ENCODE measurements at places on chromosomes 7 and 10.

- DNase-seq, result no peak
Observed at GRCh38 chr7:134016223-134016941, 110.8 kb upstream of the LRGUK start.

DNA sequence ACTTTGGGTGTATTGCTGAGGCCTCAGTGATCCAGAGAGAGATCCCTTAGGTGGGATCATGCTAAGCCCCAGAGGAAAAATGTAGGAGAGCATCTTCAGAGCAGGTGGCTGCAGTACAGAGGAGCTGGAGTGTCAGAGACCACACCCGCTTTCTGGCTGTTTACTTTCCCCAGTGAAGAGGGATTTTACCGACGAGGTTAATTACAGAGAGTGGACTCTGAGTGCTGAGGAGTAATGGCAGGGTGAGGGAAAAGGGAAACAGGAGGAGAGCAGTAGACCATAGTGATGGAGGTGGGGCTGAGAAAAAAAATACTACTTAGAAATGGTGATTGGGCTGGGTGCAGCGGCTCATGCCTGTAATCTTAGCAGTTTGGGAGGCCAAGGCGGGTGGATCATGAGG is 43.3 kb upstream of the HBP1 start:
- no peak for DNase-seq

GRCh38 chr7:16400893-16401275 is 20.5 kb downstream of the CRPPA start:
- DNase-seq, result no peak

- no peak for DNase-seq
Observed at GRCh38 chr7:102286237-102287110, at the start of gene SH2B2. SH2B2 (plus strand) TSS chr7:102286868; CDS start chr7:102300551, 13,683 bp downstream.

DNA sequence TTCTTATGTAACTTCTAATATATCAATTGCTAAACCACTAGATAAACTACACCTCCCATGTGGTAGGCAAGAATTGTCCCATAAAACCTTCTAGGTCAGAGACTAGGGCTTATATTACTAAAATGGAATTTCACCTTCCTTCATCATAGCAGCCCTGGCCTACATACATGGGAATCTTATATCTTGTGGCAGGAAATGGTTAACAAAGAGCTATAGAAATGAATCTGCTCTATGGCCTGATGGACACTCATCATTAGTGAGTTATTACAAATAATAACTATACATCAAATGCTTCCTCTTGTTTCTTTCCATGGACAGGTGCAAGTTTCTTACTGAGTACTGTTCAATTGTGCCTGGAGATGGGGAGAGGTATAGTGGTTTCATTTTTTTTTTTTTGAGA is 62.3 kb upstream of the PDLIM1 start:
- DNase-seq, result no peak

DNA sequence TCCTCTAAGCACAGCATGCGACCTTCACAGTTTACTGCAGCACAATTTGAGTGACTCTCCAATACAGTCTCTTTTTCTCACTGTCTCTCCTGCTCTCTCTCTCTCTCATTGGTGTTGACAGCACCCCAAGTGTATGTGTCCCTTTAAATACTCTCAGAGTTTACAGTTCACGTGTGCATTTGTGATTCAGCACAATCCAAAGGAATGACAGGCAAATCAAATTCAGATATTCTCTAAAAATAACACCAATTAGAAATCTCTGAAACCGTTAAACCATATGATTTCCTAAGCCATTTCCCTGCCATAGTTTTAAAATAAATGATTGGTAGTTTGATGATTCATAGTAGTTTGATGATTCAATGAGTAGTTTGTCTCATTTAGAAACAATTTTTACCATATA is 104.0 kb upstream of the GAD2 start:
- DNase-seq, result no peak

DNA sequence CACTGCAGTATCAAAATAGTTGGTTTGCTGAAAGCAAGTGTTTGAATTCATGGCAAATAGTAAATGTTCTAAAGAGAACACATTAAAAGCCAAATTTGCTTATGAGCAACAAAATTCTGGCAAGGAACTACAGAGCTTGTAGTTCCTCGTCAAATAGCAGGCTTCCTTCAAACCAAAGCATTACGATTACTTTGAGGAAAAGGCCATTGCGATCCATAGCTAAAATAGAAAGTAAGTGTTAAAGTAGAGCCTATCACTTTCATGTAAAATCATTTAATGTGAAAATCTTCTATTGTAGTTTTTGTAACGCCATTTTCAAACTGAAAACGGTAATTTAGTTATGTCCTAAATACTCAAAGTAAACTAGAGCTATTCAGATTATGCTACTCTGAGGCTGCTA is 20.1 kb downstream of the CACNA2D1 start:
- no peak for DNase-seq

DNA sequence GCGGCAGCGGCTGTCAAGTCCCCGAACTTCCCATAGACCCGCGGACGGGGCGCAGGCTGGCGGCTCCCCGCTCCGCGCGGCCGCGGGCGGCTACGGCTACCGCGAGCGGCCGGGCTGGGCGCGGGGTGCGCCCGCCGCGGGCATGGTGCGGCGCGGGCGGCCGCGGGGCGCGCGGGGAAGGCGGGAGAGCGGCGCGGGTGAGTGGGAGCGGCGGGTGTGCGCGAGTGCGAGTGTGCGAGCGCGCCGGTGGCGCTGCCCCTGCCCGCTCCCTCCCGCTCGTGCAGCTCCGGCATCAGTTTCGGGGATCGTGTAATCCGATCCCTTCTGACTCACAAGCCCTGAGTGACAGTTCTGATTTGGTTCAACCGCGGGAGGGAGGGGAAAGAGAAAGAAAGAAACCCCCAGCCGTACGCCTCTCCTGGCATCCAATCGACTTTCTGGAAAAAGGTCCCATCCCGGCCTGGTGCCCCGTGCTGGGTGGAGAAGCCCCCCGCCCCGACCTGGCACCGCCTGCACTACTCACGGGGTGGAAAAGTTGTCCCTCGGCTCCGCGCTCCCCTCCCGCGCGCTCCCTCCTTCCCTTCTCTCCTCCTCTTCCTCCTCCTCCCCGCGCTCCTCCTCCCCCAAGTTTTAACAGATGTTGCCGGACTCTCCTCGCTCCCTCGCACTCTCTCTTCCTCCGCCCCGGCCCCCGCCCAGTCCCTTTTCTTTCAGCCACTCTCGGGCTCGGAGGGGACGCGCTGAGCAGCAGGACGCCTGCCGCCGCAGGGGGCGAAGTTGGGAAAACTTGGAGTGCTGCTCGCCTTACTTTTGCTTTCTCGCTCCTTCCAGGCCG is at the start of gene GLI3:
Gene GLI3, minus strand, starts transcription at position 234 of the 835 bp plus-strand sequence. CDS start 13,956 bp downstream, outside the sequence.
- no peak for DNase-seq

GRCh38 chr10:23912884-23913404 is 296.0 kb upstream of the KIAA1217 start:
- no peak for DNase-seq

DNA sequence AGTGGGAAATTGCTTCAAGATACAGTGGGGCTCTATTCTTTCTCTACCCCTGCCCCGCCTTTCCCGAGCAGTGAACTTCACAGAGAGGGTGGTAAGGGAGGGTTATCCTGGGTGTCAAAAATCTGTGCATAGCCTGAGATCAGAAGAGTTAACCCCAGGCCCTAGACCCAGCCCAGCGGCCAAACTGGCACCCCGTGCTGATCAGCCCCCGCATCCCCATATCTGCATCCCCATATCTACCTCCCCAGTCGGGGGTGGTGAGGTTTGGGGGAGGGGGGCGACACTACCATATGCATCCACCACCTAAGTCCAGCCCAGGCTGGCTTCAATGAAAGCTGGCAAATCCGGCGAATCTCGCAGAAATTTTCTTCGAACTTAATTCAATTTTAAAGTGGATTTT is 7.0 kb upstream of the DLX6 start:
- no peak for DNase-seq

GRCh38 chr10:42997849-42998165 is 79.1 kb upstream of the RET start:
- DNase-seq, result no peak

- no peak for DNase-seq
Observed at GRCh38 chr10:47323087-47323486, 833 bp downstream of the GDF2 start.

GRCh38 chr10:35007858-35008301 is 82.3 kb downstream of the CUL2 start:
- DNase-seq, result no peak

DNA sequence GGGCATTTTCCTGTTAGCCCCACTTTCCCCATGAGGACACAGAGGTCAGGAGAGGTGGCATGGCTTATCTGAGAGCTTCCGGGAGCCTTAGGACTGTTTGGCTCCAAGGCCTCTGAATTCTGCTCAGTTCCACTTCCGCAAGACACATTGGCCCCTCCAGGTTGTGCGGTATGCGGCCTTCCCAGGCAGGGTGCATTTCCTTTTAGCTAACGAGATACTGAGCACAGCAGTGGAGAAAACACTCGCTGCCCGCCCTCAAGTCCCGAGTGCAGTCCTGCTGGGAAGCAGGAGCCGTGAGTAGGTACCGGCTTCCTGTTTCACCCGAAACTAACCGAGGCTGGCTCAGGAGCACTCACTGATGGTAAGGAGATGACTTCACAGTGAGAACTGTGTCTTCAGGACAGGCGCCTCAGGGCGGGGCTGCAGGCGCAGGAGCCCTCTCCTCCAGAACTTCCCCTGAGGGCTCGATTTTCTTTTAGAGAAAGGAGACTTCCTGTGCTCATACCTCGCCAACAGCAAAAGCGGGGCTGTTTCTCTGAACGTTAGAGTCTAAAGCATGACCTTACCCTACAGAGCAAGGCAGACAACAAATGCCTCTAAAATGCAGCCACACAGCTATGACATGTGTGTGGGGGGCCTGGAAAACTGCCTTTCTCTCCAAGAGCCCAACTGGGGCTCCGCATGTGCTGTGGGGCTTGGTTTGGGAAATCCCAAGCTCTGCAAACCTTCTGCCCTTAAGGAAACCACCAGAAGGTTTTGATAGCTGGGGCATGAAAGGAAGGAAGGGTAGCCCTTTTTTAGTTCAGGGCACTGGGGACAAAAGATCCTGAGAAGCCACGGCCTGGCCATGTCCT is 25.9 kb downstream of the RGS10 start:
- DNase-seq, result no peak

GRCh38 chr7:139683137-139683921 is 94.5 kb downstream of the HIPK2 start:
- no peak for DNase-seq

DNA sequence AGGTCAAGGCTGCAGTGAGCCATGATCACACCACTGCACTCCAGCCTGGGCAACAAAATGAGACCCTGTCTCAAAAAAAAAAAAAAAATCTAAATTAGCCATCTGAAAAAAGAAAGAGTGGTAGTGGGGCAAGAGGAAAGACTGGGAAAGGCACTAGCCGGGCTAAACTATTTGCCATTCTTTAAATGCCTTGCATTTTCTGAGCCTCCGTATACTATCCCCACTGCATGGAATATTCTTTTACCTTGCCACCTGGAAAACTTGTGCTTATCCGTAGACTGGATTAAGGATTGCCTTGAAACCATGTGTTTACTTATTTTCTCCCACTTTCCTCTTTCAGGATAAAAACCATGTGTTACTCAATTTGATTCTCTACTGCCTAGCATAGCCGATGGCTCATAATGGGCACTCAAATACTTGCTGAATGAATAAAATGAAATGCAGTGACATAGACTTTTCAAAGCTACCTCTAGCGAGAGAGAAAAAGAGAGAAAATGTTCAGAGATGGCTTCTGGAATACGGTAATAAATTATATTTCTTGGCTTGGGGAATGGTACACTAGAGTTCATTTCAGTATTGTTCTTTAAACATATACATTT is 30.6 kb downstream of the HYCC1 start:
- no peak for DNase-seq

GRCh38 chr10:92290837-92291615 is at the start of the genes CPEB3 and MARCHF5:
CPEB3 (minus strand) TSS chr10:92291078; CDS start chr10:92240350, 50,728 bp downstream.
MARCHF5 (plus strand) TSS chr10:92291167; CDS start chr10:92291495, 328 bp downstream.
- peak; percentile 74 for DNase-seq

DNA sequence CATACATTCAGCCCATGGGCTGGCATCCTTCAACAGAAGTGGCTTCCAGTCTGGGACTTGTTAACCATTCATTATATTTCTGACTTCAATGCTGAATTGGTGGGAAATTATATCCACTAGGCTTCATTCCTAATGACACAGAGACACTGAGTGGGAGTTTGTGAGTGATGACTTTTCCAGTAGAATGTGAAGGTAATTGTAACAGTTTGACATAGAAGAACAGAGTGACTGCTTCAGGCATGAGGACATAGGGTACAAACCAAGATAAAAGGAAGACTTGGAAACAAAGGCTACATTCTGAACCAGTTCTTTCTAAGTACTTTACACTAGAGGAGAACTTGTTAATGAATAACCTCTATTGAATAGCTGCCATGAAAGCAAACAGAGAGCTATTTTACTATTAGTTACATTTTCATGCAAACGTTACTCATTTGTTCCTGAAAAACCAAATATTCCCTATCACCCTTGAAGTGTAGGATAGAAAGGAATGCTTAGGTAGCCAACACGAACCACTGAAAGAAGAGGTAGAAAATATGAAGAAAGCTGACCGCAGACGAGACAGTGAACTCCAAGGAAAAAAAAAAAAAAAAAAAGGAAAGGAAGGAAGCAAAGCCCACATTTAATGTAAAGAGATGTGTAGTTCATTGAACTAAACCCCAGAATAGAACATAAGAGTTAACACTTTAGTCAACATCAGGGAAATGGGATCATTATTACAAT is 237.0 kb upstream of the SEMA3C start:
- no peak for DNase-seq

DNA sequence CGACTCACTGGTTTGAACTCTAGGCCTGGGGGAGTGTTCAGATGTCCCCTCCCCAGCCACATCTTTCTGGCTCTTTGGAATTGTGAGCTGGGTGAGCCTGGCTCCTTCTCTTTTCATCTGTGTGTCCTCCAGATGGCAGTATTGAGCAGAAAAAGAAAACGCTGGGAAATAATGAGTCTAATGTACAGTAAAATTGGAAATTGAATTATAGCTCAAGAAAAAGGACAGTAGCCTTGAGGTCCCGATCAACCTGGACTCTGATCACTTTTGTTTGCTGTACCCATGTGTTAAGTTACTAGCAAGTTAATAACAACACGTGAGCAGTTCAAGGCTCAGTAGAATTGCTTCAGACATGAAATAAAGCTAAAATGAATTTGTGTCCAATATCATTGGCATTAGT is 77.9 kb downstream of the SNX10 start:
- no peak for DNase-seq

GRCh38 chr10:24552346-24553016 is 171.2 kb downstream of the ARHGAP21 start:
- DNase-seq, result no peak

DNA sequence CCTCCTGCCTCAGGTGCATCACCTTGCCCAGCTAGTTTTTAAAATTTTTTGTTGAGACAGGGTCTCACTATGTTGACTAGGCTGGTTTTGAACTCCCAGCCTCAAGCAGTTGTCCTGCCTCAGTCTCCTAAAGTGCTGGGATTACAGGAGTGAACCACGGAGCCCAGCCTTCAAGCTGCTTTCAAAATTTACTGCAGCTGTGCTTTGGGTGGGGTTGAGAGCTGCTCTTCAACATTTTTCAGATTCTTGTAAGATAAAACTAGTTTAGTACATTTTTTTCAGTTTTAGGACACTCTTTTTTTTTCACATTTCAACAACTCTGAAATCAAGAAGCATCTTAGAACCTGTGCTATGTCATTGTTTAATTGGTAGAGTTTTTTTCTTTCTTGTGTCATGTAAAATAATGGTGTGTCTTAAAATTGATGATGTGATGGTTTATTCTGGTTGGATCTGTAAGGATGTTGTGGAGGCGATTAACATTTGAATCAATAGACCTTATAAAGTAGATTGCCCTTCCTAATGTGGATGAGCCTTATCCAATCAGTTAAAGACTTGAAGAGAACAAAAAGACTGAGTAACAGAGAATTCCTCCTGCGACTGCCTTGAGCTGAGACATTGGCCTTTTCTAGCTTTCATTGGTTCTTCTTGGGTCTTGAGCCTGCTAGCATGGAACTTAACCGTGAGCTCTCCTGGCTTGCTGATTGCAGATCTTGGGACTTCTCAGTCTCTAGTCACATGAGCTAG is 13.5 kb downstream of the PLEKHA8 start:
- no peak for DNase-seq
